ENCODE measurements at places on chromosomes 7 and 10. TPM values are rescaled to one million over a fixed set of nuclear protein-coding genes. Genes with fewer than 3 reads are reported as not detected.

Gene ZNF775
- 11.8 TPM for total RNA-seq

- no peak for DNase-seq
Measured at GRCh38 chr10:14541379-14541778, 210.7 kb upstream of the FRMD4A start.

DNA sequence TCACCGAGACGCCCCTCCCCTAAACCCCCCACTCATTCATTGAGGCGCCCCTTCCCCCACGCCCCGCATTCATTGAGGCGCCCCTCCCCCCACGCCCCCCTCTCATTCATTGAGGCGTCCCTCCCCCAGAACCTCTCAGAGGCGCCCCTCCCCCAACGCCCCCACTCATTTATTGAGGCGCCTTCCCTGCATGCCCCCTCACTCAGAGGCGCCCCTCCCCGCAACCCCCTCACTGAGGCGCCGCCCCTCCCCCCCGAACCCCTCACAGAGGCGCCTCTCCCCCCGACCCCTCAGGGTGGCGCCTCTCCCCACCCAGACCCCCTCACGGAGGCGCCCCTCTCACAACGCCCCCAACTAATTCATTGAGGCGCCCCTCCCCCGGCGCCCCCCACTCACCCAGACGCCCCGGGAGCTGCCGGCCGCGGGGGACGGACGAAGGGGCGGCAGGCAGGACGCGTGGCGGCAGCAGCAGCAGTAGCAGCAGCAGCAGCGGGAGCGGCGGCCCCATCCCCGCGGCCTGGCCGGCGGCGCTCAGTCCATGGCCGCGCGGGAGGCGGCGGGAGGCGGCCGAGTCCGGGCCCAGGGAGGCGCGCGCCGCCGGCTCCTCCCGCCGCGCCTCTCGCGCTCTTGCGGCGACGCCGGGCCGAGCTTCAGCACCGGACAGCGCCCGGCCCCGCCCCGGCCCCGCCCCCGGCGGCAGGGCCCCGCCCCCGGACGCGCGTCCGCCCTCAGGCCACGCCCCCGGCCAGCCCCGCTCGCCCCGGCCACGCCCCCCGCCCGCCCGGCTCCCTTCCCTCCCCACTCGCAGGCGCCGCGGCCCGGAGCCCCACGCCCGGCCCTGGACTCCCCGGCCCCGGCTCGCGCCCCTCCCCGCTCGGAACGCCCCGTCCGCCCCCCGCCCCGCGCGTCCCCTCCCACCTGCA, at the start of gene PTPRN2:
Gene PTPRN2, minus strand, starts transcription at position 662 of the 923 bp plus-strand sequence.
- peak; percentile 67 for DNase-seq

- DNase-seq: no peak
Measured at GRCh38 chr7:69966766-69967591, 368.7 kb downstream of the AUTS2 start.

DNA sequence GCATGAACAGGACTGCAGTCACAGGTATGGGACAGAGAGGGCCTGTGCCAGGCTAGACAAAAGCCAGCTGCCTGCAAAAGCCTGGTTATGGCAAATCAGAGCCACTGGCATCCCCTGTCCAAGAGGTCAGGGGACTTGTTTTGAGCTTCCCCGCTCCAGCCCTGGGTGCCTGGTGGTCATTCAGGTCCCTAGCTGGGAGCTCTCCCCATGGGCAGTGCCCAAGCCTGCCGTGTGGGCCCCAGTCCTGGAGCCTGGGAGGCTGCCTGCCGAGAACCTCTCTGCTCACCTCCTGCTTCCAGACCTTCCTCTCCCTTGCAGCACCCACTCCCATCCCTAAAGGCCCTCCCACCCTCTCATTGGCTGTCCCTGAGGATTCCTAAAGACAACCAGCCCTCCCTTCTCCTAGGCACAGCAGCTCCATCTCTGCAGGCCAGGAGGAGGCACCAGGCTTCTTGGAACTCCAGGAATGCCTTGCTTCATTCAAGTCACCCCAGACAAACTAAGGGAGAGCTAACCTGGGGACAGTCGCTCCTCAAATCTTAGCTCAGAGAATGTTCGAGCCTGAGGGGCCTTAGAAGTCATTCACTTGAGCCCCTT, 150.6 kb downstream of the C10orf105 start:
- DNase-seq: no peak

DNA sequence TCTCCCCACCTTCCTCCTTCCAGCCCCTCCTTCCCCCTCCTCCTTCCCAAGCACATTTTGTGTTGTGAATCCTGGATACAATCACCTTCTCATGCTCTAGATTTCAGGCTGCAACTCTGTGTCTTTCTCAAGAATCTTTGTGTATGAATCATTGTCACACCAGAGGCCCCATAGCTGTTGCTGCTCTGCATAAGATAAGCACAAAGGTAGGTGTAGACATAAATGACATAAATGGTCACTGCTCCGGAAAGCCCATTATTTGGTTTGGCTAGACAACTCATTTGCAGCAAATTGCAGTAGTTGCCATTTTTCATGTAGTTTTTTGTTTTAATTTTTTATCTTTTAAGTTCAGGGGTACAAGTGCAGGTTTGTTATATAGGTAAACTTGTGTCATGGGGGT, 216.3 kb upstream of the NRP1 start:
- DNase-seq: no peak

GRCh38 chr7:39948375-39948955, 1.6 kb upstream of the CDK13 start:
- peak; percentile 32 for DNase-seq

DNA sequence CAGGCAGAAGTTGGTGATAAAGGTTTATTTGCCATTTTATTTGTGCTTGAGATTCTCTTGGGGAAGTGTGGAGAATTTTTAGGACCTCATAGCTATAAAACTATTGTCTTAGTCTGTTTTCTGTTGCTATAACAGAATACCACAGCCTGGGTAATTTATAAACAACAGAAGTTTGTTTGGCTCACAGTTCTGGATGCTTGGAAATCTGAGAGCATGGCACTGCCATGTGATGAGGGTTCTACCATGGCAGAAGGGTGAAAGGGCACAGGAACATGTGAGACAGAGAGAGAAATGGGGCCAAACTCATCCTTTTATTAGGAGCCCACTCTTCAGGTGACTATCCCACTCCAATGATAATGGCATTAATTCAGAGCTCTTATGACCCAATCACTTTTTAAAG, 12.3 kb downstream of the SUN3 start:
- no peak for DNase-seq

DNA sequence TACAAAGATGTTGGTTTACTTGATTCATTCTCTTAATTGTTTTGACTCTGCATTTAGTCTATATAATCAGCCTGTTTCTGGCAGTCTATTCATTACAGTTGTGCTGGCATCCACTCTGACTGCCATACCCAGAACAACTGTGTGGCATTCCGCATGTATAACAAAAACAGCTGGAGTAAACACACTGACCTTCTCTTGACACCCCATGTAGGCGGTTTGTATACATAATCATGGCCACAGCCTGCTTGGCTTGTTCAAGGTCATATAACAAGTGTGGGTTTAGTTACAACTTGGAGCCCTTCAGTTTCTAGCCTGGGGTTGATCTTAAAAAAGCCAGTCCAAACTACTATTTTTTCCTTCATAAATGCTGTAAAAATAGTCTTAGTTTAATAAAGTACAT, 70.9 kb downstream of the MBL2 start:
- DNase-seq: no peak

DNA sequence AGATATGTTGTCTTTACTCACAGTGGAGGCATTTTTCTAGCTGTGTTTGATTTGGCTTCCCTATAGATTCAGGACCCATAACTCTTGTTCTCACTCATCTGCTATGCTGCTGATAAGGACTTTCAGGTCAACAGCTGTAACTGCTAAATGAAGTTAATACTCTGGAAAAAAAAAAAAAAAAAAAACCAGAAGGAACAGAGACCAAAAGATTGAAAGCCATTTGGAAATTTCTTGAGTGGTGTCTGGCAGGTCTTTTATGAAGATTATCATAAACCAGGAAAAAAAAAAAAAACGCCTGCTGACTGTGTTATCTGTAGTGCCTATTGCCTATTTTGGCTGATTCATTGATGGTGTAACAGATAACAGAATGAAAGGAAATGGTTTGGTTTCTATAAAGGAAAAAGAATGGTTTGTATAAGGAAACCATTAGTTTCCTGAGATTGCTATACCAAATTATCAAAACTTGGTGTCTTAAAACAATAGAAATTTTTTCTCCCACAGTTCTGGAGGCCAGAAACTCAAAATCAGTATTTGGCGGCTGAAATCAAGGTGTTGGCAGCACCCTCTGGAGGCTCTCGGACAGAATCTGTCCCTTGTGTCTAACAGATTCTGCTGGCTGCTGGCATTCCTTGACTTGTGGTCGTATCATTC, 60.5 kb upstream of the BET1 start:
- DNase-seq: no peak
